ENCODE measurements at places on chromosomes 16 and 17.
A peak's percentile ranks its signal among the peaks of the same experiment; 100 is the strongest.

DNA sequence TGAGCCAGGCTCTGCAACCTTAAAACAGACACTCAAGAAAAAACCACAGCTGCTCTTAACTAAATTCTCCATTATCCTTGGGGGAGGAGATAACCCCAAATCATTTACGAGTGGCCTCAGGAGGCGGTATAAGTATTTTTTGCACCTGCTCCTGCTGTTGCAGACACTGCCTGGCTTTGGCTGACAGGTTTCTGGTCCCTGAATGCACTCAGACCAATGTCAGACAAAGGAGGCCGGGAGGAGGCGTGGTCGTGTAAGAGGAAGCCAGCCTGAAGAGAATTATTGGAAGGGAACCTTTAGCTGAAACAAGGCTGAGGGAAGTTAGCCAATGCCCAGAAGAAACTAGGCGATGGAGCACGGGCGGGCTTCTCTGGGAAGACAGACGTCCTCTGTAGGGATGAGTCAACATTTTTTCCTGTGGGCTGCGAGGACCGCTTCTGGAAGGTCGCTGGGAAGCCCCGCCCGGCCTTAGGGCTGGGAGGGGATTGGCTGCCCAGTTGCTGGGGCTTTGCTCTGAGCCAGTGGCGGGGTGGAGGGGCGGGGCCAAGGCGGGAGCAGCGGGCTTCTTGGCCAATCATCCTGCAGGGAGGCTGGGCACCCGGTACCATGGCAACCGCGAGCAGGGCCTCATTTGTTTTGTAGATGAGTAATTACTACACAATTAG is 82.3 kb downstream of the CCDC182 start:
- DNase-seq: peak; percentile 90

- DNase-seq: no peak
Measured at GRCh38 chr16:66028510-66029216, 337.8 kb upstream of the CDH5 start.

DNA sequence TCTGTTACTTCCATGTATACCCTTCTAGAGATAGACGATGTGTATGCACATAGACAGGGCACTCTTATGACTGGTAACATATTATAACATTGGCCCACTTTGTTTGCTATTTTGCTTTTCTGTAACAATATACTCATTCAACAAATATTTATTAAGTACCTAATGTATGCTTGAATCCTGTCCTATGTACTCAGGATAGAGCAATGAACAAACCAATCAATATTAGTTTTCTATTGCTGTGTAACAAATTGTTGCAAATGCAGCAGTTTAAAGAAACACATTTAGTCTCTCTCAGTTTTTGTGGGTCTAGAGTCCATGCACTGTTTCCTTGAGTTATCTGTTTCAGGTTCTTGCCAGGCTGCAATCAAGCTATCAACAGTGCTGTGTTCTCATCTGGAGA is 29.7 kb upstream of the TENT4B start:
- DNase-seq: no peak

GRCh38 chr17:35731917-35732805 is 722 bp downstream of the RASL10B start:
- no peak for DNase-seq

- no peak for DNase-seq
Measured at GRCh38 chr17:40436636-40437035, 6.6 kb upstream of the IGFBP4 start.

DNA sequence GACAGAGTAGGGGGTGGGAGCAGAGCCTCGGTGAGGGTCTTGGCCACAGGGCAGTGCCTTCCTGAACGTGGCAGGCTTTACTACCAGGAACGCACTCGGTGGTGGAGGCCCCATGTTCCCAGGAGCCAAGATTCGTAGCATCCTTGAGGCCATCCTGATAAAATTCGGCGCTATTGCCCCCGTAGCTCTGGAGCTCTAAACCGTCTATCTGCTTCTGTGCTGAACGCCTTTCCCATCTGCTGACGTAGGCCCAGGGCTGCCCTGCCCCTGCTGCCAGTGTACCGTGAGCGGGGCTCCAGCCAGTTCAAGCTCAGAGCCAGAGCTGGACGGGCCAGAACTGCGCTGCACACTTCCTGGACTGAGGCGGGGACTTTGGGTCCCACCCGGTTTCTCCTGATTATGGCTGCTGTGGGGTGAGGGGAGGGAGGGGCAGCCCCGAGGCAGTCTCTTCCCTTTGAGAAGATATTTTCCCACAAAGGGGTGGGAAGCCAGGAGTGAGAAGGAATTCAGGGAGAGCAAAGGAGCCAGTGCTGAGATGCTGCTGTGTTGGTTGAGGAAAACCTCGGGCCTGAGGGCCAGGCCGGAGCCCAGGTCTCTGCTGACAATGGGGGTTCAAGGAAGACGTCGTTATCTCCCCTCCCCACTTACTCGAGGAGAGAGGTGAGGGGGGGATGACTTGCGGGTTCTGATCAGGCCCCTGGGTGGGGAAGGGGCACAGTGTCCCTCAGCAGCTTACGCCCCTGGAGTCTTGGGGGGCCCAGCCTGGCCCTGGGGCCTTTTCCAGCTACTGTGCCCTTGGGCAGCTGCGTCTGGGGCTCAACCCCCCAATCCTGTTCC is 29.4 kb downstream of the OR1D5 start:
- no peak for DNase-seq

DNA sequence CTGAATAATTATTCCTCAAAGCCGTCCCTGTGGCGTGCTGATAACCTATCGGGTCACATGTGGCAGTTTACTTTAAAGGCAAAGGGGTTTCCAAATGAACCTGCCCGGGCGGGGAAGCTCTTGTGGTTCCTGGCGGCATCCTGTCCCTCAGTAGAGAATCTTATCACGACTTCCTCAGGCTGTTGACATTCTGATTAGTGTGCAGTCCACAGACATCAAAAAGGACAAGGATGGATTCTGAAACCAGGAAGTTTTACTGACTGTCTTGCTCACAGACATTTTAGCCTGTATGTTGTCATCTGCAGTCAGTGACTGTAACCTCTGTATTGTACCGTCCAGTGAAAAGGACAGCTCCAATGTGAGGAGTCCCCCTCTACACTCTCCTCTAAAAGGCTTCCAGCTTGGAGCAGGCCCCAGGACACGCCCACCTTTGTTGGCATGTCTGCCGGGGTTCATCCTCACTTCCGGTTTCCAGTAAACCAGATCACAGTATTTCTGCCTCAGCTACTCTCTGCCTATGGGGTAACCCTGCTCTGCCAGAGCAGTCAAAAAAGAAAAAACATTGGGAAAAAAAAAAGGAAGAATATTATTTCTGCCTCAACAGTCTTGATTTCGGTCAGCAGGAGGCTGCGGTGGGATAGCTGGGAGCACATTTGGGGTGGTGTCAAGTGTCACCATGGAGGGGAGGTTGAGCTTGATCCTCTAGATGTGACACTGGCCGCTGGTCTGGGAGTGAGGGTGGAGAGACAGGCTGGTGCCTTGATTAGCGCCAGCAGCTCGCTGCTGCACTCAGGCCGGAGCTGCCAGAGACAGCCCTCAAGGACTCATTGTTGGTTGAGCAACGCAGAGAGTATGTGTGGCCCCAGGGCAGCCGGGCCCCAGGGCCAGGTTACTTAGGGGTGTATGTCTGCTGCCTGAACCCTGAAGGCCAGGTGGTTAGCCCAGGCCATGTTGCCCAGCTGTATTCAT is 89.0 kb upstream of the DNAH17 start:
- DNase-seq: no peak

DNA sequence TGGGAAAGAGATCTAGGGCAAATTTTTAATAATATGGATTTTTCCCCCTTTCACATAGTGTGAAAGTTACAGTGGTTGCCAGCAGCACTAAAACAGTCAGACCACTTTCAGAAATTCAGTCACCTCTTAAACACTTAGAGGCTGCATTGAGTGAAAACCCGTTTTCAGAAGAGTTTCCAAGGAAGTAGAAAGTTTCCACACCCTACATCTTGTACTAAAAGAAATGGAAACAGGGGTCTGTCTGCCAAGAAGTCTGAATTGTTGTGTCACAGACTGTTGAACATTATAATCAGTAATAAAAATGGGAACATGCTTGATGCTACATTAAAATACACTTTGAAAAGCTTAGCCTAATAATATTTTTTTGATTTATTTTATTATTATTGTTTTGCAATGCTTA is 278.9 kb upstream of the KCNJ16 start:
- DNase-seq: no peak

DNA sequence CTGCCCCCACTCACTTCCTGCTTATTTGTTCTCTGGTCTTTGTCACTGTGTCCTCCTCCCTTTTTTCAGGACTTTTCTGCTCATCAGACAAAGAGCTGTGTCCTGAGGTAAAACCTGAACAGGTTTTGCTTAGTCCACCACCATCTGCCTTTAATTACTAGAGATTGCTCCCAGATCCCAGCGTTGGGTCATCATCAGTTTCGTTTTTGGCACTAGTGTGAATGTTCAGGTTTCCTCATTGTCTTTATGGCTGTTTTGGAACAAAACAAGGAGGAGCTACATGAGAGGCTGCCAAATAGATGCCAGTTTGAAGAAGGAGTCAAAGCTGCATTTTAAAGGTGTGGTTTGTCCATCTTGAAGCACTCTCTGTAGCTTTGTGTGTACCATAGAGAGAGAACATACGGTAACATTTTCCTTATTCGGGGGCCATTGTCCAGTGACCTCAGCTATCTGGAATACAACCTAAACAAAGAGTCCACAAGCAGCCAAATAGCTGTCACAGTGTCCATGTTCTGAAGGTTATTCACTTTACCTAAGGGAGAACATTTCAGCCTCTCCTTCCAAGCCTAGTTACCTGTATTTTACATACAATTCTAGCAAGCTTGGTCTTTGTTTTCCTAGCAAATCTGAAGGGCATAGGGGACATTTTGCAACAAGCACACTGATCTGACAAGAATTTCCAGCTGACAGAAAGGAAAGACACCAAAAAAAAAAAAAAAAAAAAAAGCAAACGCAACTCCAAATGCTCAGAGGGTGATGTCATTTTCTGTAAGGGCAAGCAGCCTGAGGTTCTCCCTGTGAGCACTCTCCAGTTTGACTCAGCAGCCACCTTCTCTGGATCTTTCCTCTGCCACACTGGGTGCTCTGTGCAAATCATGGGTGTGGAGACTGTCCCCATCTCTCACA is 196.1 kb downstream of the NTN1 start:
- no peak for DNase-seq

All from neural crest cell (in vitro differentiated cells).